ENCODE measurements at places on chromosomes 5 and 9.
A peak's percentile ranks its signal among the peaks of the same experiment; 100 is the strongest.

DNA sequence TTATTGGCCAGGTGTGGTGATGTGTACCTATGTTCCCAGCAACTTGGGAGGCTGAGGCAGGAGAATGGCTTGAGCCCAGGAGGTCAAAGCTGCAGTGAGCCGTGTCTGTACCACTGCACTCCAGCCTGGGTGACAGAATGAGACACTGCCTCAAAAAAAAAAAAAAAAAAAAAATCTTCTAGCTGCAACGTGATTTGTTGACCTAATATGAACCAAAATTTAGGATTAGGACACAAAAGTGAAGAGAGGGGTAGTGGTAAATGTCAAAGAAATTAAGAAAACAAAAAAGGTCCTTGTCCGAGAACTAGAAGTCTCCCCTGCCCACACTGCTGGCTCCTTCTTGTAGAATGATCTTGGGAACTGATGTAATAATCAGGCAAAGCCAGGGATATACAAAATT lies 272.0 kb downstream of the EFNA5 start:
- no peak for DNase-seq

DNA sequence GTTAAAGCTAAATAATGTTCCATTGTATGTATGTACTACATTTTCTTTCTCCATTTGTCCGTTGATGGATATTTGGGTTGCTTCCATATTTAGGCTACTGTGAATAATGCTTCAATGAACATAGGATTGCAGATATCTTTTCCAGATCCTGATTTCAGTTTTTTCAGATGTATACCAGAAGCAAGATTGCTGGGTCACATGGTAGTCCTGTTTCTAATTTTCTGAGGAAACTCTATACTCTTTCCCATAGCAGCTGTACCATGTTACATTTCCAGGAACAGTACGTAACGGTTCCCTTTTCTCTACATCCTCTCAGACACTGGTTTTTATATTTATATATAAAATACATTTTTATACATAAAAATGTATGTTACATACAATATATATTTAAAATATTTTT lies 121.8 kb downstream of the GCNT1 start:
- no peak for DNase-seq

DNA sequence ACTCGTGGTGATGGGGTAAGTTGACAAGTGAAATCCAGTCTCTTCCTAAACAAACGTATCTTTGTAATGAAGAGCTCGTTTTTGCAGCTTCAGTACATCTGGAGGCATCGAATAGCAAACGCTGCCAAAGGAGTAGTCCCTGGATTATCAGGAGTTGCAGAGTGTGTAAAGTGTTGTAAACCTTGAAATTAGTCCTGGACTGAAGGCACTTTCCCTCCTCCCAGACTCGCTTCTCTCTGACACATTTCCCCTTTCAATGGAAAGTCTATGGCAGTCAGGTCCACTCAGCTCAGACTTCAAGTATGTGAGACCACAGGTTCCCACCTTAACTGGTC lies 1.5 kb upstream of the PBX3 start:
- DNase-seq: no peak

GRCh38 chr5:31213705-31214121 lies 20.2 kb downstream of the CDH6 start:
- DNase-seq: no peak

DNA sequence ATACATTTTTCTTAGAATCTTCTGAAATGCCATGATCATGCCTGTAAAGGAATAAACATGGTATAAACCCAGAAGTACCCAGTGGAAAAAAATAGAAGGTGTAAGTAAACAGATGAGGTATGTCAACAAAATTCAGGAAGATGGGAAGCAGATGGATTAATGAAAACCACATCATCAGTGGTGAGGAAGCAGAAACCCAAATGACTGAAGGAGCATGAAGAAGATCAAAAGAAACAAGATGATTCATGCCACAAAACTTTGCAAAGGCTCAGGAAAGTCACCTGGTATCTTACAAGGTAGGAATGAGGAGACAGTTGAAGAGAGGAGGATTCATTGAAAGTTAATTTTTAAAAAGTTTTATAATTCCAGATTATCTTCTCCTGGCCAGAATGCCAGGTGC lies 132.8 kb upstream of the PAPPA start:
- DNase-seq: peak; percentile 37

- DNase-seq: no peak
Measured at GRCh38 chr5:156680831-156681230, 169.3 kb upstream of the PPP1R2B start.

DNA sequence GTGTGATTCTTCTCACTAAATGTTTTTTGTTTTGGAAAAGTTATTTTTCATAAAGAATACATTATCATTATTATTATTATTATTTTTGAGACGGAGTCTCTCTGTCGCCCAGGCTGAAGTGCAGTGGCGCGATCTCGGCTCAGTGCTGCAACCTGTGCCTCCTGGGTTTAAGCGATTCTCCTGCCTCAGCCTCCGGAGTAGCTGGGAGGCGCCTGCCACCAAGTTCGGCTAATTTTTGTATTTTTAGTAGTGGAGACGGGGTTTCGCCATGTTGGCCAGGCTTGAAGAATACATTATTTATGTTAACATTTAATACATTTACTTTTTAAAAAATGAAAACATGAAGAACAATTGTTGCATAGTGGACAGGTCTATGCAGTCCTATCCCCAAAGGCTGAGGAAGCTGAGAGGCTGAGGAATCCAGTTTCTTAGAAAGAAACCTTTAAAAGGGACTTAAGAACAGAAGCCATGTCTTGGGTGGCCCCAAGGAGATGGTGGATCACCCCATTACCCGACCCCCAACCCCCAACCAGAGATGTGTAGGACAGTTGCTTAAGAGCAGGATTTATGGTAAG lies 2.0 kb downstream of the TMEM38B start:
- no peak for DNase-seq

GRCh38 chr5:68846828-68847227 lies 247.0 kb upstream of the SLC30A5 start:
- no peak for DNase-seq

- DNase-seq: peak; percentile 19
Measured at GRCh38 chr9:116090030-116090770, 63.4 kb upstream of the PAPPA start.

DNA sequence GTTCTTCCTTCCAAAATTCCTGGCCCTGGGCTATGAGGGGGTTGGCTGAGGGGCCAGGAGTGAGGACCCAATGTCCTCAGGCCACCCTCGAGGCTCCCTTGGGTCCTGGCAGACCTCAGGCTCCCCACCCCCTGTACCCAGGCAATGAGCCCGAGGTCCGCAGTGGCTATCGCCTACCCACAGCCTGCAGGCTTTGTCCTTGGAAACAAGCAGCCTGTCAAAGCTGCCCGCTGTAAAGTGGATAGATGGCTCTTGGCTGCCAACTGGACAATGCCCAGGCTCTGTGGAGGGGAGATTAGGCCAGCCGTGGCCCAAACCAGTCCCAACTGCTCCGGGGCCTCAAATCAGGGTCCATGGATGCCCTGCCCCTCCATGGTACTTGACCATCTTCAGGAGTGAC lies 2.2 kb upstream of the ADGRD2 start:
- DNase-seq: no peak

- no peak for DNase-seq
Measured at GRCh38 chr5:168836603-168837231, 257.5 kb upstream of the PANK3 start.

DNA sequence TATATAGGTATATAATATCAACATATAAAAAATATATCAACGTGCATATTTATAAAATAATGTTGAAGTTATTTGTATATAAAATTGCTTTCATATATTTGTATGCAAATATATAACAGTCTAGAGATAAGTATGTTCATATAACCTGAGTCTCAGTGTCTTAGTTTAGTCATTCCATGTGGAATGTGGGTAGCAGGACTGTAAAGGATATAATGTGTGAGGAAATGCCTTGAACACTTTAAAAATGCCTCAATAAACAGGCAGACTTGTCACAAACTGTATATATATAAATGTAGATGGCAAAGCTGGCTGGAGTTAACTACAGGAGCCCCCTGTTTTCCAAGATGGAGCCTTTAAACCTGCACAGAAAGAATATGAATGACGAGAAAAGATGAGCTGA lies 48.4 kb downstream of the CCDC125 start:
- DNase-seq: no peak

DNA sequence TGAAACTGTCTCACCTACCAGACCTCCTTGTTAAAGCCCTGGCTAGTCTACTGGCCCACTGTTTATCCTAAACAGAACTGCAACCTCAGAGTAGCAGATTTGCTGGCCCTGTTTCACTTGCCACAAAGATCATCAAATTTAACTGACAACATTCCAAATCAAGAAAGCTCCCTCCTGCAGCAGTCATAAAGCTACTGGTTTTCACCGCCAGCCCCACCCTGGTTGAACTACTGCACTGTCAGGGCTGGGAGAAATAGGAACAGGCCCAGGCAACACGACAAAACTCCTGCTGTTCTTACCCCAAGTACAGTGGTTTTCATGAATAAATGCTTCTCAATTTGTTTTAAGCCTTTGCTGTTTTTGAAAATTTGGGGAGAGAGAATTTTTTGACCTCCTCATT lies 63.0 kb downstream of the NR6A1 start:
- DNase-seq: peak; percentile 22

GRCh38 chr5:153347611-153348010 lies 142.9 kb upstream of the GRIA1 start:
- DNase-seq: no peak

GRCh38 chr5:14440582-14441431 lies 140.8 kb upstream of the OTULINL start:
- peak; percentile 65 for DNase-seq

- peak; percentile 77 for DNase-seq
Measured at GRCh38 chr5:10695055-10695649, 65.9 kb downstream of the DAP start.

DNA sequence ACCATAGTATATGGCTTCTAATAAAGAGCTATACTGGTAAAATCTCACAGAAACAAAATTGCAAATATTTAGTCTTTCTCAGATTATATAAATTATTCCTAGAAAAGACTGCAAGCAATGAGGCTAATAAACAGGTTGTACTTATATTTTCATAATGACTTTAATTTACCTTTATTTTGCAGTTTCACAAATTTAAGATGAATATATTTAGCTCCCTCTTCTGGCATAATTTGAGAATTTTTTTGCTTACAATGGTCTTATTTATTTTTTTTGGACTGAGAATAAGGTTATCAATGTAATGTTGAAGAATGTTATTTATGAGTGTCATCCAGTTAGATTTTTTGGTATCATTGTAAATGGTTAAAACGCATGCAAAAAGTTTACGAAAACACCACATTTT lies 56.7 kb downstream of the PIK3R1 start:
- no peak for DNase-seq

GRCh38 chr5:133483406-133484090 lies 128.8 kb downstream of the FSTL4 start:
- DNase-seq: no peak
